Upper lobe of right lung (tissue), 1 donor: ENCODE measurements at places on chromosomes 5 and 9.

- H3K36me3 ChIP-seq, result no peaks in the 10 kb centered on the region
- DNase-seq, result no peak
- no peak overlapping the region for H3K4me3 ChIP-seq
Measured at GRCh38 chr9:79577969-79578723, 6.4 kb downstream of the TLE4 start.

DNA sequence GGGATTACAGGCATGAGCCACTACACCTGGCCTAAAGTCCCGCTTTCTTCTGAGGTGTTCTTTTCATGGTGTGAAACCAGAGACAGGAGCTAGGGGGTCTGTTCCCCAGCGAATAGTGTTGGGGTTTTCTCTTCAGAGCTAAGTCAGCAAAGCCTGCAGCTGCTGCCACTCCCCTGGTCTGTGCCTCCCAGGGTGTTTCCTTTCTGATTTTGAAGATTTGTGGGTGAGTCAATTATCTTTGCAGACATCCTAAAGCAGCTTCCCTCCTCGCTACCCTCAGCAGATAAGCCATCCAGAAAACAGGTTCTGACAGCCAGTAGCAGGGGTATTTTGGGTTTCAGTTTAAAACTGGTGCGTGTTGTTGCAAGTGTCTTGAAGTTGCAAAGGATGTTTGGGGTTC lies 72.0 kb upstream of the IQGAP2 start:
- H3K27ac ChIP-seq, result no peak overlapping the region
- H3K36me3 ChIP-seq, result no peaks in the 10 kb centered on the region
- H3K27me3 ChIP-seq, result no peaks in the 10 kb centered on the region
- DNase-seq, result no peak

DNA sequence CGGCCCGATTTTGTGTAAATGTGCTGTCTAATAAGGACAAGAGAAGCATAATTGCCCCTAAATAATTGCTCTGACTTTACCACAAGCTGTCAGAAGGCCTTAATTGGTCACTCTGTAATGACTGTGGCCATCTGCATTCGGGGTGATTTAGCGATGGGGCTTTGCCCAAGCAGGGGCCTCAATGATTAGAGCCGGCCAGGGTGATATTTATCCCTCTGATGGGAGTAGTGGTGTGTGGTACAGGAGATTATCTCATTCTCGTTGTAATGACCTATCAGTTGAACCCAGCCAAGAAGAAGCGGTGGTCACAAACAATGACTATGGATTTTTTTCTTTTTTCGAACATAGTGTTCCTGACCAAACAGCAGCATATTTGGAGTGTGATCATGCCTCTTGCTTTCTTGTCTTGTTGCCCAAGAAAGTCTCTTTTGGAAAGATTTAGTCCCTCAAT lies 72.0 kb upstream of the SAP30L start:
- no peaks in the 10 kb centered on the region for H3K27me3 ChIP-seq
- H3K27ac ChIP-seq, result no peak overlapping the region

DNA sequence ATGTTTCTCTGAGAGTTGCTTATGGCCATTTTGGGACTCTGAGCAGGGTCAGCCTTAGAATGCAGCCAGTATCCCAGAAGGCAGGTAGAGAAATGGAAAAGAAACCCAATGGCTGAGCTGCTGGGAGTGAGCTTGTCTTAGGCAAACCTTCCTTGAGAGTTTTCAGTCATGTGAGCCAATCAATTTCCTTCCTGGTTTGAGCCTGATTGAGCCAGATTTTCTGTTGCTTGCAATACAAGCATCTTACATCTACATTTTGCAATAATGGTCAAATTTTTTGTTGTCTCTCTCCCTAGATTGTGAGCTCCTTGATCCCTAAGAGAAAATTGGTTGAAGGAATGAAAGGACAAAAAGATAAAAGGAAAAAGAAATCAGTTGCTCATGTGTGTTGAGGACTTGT lies 155.3 kb downstream of the SNX18 start:
- H3K4me3 ChIP-seq, result no peak overlapping the region
- H3K27ac ChIP-seq, result no peak overlapping the region
- no peaks in the 10 kb centered on the region for H3K27me3 ChIP-seq
- peaks cover 45% of the 10 kb centered on the region for H3K4me1 ChIP-seq

DNA sequence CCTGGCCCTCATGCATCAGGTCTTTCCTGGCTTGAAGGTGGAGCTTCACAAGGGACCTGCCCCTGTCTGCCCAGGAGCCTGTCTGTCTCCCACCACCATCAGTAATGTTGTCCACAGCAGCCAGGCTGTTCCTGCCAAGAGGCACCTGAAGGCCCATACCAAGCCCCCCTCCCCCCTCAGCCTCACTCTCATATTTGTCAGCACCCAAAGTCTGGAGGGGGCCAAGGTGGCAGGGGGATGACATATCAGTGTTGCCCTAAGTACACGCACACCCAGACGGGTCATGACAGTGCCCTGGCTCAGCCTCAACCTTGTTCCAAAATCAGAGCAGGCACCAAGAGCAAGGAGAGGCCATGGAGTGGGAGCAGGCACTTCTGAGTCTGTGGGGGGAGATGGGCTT lies 27.2 kb upstream of the CYLC2 start:
- H3K36me3 ChIP-seq, result no peaks in the 10 kb centered on the region
- no peaks in the 10 kb centered on the region for H3K4me1 ChIP-seq
- DNase-seq, result no peak
- no peak overlapping the region for H3K4me3 ChIP-seq

DNA sequence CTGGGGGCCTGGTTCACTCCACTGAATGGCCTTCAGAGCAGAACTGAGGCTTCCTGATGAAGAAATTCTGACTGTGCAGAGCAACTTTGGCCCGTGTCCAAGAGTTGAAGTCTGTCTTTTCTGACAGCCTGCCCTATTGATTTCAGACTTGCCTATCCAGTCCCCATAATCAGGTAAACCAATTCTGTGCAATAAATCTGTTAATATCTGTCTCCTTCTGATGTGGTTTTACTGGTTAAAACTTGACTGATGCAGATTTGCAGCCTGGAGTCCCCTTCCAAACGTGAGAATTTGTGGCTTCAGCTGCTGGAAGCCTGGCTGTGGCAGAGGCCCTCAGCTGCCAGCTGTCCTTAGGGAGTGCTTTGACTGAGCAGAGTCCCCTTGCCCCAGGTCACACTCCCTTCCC lies 283.9 kb upstream of the ANKRD55 start:
- DNase-seq, result no peak
- H3K36me3 ChIP-seq, result no peaks in the 10 kb centered on the region
- H3K4me3 ChIP-seq, result no peak overlapping the region
- H3K4me1 ChIP-seq, result no peaks in the 10 kb centered on the region
- H3K27me3 ChIP-seq, result no peaks in the 10 kb centered on the region
